HEK293T (cell line): ENCODE measurements at places on chromosomes 3 and 15.

DNA sequence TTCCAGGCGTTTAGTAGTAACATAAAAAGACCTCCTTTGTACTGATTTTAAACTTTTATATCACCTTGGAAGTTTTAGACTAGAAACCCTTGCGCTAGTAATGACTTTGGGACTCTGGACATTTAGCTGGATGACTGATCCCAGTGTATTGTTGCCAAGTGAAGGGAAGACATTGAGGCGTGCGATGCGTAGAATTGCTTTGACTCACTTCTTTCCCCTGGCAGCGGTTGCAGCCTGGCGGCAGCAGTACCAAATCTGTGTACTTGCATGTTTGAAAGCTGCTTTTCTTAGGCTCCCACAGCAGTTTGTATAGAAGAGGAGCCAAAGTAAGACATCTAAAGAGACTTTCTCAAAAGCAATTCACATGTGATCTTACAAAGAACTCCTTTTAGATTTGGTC, 151.6 kb downstream of the BBX start:
- DNase-seq: no peak

DNA sequence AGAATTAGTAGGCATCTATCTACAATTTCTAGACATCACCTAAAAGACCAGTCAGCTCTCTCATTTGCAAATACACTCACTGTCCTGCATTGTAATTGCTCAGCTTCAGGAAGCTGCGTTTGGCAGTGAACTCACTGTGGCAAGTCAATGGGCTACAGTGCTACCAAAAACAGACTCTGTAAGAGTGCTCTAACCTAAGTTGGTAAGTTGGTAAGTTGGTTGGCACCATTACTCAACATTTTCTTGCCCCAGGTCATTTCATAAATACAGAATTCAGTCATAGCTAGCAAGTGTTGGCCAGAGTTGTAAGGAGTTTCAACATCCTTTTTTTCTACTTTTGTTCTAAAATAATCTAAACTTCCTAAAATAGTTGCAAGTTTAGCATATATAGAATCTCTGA, 466.3 kb downstream of the NAALADL2 start:
- DNase-seq: no peak

DNA sequence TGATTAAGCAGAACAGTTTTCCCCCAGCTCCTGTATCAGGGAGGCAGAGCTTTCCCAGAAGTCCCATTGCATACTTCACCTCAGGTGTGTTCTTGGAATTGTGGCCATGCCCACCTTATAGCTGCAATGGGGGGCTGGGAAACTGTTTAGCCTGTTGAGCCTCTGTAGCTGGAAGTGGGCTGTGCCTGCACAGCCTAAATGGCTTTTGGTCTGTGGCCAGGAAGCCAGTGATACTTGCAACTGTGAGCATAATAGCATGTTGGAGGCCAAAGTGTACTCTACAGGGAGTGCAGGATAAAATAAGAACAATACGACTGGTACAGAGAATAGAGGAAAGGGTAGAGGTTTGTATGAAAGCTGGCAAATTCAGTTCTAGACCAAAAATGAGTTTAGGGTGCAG, 248.5 kb downstream of the PTPRG start:
- no peak for DNase-seq

GRCh38 chr3:40915346-40915865, 283.9 kb upstream of the CTNNB1 start:
- DNase-seq: no peak

DNA sequence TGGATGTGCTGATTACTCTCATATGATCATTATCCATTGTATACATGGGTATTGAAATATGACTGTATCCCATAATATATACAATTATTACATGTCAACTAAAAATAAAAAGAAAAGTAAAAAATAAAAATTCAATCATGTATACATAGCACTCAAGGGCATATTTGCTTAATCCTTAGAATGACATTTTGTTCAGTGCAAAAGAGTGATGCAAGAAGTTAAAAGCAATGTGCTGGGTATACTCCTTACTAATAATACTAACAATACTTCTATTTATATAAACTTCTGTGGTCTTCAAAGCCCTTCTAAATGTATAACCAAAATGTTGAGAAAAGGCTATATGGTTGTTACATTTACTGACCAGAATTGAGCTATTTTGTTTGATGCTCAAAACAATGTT, 23.2 kb upstream of the TM4SF1 start:
- DNase-seq: no peak

DNA sequence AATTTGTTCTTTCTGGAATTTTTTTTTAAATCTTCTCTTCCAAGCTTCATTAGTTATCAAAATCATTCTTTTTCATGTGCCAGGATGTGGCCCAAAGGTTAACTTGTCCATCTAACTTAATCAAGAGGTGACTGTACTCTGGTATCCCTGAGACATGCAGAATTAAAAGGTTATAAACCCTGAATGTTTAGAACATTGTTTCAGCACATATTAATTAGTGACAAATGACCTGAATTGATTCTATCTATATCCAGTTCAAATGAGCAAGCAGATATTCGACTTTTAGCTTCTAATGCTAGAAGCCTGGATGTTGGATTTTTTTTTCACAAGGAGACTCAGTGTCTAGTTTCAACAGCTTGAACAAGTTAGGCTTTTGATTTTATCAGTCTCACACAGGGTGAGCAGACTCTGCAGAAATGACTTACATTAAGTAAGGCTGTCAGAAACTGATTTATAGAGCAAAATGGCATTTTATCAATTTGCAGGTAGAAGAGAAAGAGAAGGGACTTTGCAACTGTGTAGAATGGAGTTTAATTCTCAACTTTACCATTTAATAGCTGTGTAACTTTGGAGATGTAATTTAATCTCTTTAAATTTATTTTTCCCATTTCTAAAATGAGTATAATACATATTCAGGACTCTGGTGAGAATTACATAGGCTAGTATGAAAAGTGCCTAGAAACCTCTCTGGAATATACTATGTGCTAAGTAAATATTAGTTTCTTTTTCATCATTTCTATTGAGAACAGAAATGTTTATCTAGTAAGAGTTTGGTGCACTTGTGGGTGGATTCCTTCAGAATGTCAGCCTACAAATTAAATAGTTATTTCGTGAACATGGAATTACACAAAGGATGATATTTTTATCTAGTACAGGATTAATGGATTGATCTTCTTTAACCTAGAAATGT, 100.0 kb downstream of the ALCAM start:
- no peak for DNase-seq

- no peak for DNase-seq
Observed at GRCh38 chr3:72679540-72680198, 168.6 kb downstream of the SHQ1 start.

GRCh38 chr3:4584456-4585249, 91.5 kb downstream of the ITPR1 start:
- no peak for DNase-seq

DNA sequence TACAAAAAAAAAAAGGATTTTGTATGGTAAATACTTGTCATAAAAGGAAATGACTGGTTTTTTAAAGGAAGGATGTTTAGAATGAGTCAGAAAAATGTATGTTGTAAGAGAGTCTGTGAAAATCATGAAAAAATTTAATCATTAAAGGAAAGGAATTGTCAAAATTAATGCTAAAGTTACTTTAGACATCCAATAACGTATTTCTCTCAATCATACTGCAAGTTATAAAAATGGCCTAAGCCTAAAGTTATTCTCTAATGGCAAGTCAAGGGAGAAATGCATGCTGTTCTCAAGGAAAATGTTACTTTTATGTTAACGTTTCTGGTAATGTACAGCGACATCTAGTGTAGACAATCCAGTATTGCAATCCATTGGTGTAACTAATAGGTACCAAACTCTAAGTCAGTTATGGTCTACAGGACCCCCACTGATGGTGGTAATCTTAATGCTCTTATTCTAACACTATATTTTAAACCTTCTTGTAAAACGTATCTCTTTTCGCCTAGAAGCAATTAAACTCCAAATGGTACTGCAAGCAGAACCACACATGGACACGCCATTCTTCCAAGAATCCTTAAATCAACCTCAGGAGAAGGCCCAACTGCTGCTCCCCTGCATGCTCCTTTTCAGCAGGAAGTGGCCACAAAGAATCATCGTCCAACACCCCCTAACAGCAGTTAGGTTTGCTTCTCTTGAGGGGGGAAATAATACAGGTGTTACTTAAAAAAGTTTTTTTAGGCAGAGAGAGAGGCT, 35.2 kb downstream of the NCEH1 start:
- peak; percentile 39 for DNase-seq

- DNase-seq: no peak
Observed at GRCh38 chr15:88797663-88798339, 5.4 kb upstream of the ACAN start.

DNA sequence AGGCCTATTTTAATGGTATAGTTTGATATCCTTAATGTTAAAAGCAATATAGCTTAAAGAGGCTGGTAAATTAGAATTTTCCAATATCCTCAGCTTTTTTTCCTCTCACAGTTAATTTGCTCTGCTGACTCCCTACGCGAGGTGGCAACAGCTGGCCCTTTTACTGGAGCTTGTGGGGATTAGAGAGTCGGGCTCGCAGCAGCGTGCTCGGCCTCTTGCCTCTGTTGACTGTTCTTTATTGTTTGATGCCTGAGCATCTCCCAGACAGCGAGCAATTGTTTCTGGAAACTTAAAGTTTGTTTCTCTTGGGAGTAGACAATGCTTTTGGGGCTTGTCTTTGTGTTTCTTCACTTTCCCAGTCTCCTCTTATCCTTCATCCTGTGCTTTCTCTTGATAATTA, 80.8 kb downstream of the OPA1 start:
- DNase-seq: no peak

DNA sequence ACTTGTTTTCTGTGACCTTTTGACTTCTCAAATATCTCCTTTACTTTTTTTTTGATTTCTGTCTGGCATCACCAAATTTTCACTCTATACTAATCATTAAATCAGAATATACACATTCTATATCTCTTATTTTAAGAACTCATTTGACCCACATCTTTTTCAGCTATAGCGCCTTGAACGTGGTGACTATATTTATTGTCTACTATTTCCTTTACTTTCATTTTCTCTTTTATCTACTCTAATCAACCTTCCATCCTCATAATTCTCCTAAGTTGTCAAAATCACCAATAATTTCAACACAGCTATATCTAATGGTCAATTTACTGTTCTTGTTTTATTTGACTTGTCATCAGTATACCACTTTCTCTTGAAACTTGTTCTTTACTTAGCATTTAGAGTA, 119.0 kb upstream of the CBLB start:
- DNase-seq: no peak

GRCh38 chr3:45644791-45645201, 44.4 kb upstream of the SACM1L start:
- no peak for DNase-seq

DNA sequence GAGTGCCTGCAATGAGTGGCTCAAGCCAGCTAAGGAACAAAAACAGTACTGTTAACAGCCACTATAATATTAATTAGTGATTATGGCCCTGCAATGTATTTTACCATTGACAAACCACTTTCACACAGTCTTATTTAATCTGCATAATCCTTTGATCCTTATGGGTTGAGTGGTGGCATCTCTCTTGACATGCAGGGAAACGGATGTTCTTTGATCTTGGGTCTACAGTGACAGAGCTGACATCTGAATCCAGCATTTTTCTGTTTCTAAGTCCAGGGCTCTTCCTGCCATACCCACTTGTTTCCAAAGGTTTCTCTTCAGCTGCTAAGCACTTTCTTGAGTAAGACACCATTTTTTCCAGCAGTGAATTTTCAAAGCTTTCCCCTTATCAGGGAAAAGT, 277.7 kb upstream of the ROPN1 start:
- no peak for DNase-seq

DNA sequence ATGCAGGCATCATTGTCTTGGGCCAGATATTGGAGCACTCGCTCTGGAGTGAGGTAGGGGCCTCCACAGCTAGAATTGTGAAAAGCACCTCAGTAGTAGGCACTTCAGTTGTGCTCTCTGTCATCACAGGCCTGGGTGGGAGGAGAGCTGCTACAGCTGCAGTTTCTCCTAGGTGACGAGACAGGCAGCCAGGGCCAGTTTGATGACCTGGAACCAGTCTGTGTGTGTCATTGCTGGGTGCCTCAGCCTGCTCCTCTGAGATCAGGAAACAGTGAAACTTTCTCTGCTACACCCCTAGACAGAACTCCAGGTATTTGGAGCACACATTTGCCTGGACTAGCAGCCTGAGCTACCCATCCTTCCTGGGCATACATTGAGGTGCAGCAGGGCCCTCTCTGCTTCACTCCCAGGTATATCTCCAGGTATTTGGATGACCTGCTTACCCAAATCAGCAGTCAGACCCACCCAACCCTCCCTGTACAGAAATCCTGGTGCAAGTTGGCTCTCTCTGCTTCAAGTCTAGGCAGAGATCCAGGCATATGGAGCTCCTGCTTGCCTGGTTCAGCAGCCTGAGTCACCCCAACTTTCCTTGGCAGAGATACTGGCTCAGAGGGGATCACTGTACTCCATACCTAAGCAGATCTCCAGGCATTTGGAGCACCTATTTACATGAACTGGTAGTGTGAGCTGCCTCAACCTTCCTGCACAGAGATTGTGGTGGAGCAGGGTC, 54.3 kb upstream of the SGO1 start:
- no peak for DNase-seq

DNA sequence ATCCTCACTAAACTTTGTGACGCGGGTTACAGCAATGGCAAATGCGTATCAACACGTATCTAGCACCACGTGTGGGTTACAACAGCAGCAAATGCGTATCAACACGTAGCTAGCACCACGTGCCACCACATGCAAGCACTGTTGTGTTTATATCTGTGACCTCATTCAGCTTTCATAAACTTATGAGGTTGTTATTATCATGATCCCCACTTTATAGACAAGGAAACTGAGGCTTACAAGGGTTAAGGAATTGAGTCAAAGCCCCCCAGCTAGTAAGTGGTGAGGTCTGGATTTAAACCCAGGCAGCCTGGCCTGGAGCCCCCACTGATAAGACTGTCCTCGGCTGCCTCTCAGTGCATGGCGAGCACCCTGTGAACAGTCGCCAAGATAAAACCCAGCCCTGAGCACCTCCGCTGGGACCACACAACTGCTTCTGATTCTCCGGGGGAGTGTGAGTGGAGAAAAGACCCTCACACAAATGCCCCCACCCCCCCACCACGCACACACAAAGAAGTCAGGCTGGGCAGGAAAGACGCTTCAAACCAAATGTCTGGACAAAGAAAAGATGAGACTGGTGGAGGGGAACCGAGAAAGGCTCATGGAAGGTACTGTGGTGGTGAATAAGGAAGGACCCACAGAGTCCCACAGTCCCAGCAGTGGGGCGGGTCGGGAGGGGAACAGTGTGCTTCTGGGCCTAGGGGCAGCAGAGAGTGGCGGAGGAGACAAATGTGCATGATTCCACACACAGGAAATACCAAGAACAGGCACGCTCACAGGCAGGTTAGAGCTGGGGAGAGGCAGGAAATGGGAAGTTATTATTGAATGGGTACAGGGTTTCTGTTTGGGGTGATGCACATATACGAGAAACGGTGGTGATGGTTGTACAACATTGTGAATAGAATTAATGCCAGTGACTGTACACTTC, 173.4 kb downstream of the XXYLT1 start:
- DNase-seq: no peak

DNA sequence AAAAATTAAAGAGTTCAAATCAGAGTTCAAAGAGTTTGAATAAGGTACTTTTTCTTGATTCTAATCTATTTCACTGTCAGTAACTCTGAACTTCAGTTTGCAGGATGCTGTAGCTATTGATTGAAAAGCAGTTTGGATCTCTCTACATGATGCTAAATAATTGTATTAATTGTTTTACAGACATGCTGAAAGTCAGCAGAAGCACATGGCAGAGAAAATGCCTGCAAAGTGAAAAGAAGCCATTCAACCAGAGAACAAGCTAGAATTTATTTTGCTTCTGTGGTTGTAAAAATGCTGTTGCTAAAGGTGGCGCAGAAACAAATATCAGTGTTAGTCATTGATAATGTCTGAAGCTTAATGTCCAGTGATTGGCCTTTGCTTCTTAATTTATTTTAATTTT, 92.1 kb upstream of the IL12A start:
- DNase-seq: no peak
